Posterior cingulate gyrus (tissue), 11 donors: ENCODE measurements at places on chromosomes 4 and X.
A peak's percentile ranks its signal among the peaks of the same experiment; 100 is the strongest.

DNA sequence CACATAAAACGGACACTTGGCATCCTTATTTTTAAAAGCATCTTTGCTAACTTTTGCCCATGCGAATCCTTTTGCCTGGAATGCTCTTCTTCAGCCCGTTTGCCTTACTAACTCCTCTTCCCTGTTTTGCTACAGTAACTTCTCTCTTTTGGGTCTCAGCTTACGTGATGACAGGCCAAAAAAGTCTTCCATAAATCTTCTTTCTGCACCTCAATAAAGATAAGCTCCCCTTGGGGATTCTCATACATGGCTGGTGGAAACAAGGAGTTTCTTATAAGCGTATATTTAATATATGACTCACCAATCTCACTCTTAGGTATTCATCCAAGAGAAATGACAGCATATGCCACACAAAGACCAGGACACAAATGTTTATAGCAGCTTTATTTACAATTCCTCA is 192.7 kb downstream of the RCHY1 start:
- no peak for DNase-seq

DNA sequence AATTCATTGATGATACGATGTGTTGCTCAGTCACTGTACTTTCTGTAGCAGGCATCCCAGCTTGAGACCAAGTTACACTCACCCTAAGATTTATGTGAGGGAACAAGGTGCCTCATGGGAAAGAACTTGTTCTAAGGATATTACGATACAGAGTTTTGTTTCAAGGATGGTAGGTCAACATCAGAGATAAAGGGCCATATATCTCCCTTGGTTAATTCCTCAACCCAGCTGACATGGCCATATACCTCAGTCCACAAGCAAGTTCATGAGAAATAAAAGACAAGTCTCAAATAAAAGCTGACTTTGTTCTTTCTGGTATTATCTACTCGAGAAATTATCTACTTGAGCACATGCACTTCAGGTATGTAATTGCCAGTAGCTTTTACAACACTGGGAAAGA is 1535.9 kb upstream of the IGFBP7 start:
- no peak for DNase-seq

DNA sequence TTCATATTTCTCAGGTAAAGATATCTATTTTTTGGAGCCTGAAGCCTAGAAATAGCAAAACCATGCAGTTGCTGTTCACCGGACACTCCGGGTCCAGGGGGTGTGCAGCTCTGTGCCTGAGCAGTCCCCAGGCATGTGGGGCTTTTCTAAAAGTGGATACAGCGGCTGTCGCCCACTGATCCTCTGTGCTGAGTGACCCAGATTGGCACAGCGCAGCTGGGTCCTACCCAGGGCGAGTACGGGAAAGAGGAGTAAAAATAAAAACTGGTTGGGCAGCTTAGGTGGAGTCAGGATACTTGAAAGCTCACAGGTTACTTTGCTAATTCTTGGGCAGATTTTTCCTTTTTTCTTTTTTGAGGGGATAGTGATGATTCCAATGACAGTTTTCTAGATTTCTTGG is 118.8 kb downstream of the UCHL1 start:
- peak; percentile 76 for DNase-seq

GRCh38 chrX:108177351-108178142 is 86.0 kb downstream of the ATG4A start:
- no peak for DNase-seq

GRCh38 chrX:139204898-139205667 is 325.5 kb upstream of the F9 start:
- peak; percentile 12 for DNase-seq

DNA sequence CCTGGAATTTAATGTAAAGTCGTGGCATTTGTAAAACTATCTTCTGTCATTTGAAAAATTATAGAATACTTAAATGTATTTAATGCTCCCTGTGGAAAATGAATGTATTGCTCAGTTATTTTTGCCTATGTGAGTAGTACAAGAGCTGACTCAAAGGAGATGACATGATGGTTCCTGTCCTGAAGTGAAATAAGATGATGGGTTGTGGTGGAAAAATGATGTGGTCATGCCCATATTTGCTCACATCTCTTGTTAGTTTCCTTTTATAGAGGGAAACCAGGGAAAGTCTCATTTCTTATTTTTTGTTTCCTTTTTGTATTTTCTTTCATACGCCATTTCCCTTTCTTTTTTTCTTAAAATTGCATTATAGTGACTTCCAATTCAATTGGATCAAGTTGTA is 23.7 kb downstream of the PLS3 start:
- no peak for DNase-seq

- no peak for DNase-seq
These were observed 14.7 kb downstream of the FAM193A start for GRCh38 chr4:2551118-2551517.

DNA sequence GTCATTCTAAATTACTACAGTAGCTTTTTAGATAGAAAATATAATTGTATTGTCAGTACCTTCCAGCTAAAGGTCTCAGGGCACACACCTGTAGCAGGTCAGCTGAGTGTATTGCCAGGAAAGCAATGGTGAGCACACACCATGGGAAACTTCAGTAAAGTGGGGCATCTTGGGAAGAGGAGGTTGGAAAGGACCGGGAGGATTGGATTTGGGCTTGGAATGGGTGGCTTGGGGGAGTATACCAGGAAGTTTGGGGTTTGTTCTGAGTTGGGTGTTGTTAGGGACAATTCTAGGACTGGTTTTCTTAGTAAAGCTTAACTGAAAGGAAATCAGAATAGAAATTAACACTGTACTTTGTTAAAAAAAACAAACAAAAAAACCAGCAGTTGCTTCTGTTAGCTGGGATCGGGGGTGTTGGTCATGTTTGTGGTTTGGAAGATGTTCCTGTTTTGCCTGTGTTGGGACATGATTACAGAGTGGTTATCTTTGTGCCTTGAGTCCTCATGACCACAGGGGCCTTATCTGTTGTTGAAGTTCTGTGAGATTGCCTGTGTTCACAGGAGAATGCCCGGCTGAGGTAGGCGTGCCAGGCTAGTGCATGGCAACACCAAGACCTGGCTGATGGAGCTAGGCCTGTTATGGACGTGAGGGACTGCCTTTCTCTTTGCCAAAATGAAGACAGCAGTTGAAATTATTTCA is 35.1 kb downstream of the PRIMPOL start:
- DNase-seq, result no peak

- DNase-seq, result no peak
These were observed 115.4 kb upstream of the NUDT6 start for GRCh38 chr4:123037804-123038203.

DNA sequence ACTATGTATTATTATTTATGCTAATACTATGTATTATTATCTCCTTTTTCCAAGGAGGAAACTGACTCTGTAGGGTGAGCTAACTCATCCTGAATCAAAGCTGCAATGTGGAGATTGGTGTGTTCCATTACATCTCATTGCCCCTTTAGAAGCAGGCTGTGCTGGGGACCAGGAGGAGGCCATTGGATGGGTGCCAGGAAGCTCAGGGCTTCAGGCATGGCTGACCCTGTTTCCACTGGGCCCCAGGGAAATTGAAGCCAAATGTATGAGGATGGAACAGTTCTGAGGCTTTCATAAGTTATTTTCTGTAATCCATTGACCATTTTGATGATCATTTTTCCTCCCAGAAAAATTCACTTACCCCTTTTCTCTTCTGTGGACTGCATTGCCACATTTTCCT is 418.8 kb upstream of the ZFP42 start:
- no peak for DNase-seq

DNA sequence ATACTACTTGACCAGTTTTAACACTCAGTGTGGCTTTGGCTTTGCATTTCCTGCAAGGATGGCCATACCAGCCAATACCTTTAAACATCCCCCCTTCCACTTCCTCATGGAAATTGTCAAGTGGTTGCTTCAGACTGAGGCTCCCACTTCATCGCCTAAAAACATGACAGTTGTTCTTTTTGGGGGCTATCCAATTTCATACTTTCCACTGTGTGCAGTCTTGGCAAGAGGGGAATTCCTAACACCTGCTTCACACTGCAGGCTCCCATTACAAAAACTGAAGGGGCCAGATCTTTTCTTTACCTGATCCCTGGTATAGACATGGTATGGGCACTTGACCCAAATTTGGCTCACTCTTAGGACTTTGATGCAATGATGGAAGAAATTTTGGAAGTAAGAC is 28.5 kb upstream of the TSR2 start:
- no peak for DNase-seq

DNA sequence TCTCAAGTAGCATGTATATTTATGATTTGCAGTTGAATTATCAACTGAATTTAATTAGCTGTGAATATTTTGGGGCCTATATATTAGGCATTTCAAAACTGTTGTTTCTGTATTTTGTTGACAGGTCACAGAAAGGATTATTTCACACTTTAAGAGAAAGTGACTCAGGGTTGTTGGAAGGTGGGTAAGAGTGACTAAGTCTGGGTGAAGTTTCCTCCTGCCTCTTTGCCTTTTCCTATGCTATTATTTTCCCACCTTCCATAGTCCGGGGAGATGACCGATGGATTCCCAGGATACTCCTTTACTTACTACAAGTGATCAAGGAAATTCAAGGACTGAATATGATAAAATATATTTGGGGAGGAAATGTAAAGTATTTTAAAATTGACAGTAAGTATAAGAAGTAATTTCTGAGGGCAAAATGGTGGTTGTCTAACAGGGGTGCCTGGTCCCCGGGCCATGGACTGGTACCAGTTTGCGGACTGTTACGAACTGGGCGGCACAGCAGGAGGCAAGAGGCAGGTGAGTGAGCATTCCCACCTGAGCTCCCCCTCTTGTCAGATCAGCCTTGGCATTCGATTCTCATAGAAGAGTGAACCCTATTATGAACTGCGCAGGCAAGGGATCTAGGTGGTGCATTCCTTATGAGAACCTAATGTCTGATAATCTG is 175.5 kb upstream of the GPRIN3 start:
- DNase-seq, result no peak

- no peak for DNase-seq
These were observed 1041.2 kb upstream of the INTU start for GRCh38 chr4:126591583-126591982.

DNA sequence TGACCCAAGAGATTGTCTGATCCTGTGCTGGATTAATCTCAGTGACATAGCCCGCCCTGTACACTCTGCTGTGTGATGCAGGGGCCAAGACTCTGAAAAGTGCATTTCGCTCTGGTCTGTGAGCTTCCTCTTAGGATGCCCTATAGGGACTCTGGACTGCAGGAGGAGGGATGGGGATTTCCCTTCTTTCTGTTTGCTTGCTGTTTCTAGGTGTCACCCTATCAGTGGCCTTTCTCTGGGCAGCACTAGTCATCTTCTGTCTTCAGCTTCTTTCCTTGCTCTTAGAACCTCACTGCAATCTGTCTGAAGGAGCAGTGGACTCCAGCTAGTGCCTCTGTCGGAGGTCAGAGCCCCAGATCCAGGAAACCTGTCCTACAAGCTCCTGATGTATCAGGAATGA is 34.5 kb upstream of the SCRG1 start:
- DNase-seq, result no peak

DNA sequence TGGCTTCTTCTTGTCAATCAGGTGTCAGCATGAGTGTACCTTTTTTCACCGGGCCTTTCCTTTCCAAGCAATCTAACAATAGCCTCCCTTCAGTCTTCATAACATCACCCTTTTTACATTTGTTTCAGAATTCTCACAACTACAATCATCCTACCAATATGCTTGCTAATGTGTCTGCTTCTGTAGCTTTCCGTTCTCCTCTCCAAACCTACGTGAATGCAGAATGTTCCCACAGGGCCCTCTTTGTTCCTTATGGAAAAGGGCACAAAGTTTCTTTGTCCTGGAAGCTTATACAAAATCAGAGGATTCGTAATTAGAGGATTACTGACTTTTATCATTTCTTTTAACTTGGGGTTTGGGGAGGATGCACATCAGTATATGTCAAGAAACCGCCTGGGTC is 461.8 kb downstream of the CENPC start:
- DNase-seq, result no peak

- no peak for DNase-seq
These were observed 55.5 kb upstream of the LNX1 start for GRCh38 chr4:53646795-53647194.

GRCh38 chr4:169723207-169723965 is 34.4 kb downstream of the HPF1 start:
- no peak for DNase-seq

DNA sequence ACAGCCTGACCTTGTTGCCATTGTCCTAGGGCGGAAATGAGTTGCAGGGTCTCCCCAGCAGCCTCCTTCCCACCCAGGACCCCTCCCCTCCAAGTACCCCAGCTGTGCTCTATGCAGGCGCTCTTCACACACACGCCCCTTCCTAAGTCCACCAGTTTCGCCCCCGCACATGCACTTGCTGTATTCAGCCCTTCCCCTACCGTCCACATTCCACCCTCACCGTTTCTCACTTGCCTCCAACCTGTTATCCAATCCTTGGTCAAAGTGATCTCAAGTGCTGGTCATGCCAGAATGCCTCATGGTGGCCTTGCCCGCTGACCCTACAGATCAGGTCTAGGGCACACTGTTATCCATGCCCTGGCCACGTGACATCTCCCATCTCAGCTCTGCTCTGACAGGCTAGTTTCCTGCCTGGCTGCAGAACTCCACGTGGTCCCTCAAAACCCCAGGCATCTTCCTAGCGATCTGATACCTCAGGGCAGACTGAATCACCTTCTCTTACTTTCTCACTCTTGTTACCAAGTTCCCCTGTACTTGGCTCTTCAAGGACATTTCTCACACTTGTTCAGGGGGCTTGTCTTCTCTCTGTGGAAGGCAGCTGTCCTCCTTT is 39.7 kb downstream of the NSG1 start:
- no peak for DNase-seq

- DNase-seq, result no peak
These were observed 16.5 kb downstream of the MTHFD2L start for GRCh38 chr4:74174421-74174820.

DNA sequence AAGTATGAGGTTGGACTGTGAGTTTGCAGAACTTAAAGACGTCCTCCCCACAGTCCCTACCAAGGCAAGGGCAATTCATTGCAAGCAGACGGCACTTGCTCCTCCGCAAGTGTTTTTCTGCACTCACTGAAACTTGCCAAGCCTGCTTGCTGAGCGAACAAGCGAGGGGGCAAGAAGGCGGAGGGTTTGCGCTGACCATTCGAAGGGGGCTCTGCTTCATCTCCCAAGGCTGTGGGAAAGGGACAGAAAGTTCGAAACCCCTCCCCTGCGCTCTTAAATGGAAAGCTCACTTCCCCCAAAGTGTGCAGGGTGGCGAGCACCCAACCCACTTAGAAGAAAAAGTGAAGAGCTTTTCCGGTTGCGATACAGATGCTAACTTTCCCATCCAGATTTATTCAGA is 1.4 kb downstream of the MID1 start:
- DNase-seq, result no peak

- DNase-seq, result no peak
These were observed 124.0 kb downstream of the FAM53A start for GRCh38 chr4:1559896-1560650.

DNA sequence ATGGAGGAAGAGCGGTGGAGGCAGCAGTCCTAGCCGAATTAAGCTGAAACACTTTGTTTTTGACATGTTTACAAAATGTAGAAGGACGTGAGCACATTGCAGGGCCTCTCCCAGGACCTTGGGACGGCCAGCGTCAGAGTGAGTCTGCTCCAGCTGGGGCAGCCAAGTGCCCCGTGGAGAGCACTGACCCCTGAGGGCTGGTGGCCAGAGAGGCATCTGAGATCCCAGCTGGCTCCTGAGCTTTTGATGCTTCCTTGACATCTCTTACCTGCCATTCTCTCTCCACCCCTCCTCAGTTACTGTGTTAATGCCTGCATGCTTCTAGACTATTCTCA is 24.7 kb downstream of the NAT8L start:
- DNase-seq, result no peak

- no peak for DNase-seq
These were observed 9.1 kb upstream of the SLC25A5 start for GRCh38 chrX:119459181-119459580.
